Stimulated activated CD8-positive, alpha-beta memory T cell treated with anti-CD3 and anti-CD28 coated beads, Interleukin-4, amount 100 ng/mL, for 4 hours (primary cell): ENCODE measurements at places on chromosomes 13 and 19.

DNA sequence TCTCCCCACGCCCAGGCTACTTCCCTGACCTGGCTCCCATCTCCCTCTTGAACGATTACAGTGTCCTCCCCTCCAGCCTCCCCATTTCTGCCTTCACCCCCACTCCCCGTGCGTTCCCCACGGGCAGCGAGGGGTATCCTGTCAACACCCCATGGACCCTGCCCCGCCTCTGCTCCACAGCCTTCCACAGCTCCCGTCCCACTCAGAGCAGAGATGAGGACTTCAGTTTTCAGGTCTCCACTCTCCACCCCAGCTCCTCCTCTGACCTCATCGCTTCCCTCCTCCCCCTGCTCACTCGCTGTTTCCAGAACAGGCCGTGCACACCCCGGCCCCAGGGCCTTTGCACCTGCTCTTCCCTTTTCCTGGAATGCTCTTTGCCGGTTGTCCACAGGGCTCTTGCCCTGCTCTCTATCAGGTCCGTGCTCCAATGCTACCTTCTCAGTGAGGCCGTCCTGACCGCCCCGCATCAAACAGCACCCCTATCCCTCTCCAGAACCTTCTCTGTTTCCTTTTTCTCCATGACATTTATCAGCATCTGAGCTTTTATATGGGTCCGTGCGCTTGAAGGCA, 15.0 kb downstream of the LRRC4B start:
- no peak for DNase-seq

- DNase-seq, result no peak
Measured at GRCh38 chr19:19031891-19032290, 1.4 kb downstream of the SUGP2 start.

DNA sequence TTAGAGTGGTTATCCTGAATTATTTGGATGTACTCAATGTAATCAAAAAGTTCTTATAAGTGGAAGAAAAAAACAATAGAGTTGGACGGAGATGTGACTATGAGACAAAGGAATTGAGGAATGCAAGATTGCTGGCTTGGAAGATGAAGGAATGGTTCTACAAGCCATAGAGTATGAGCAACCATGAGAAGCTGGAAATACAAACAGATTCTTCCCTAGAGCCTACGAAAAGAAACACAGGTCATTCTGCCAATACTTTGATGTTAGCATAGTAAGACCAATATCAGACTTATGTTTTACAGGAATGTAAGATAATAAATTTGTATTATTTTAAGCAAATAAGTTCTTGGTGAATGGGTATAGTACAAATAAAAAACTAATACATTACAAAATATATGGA, 249.2 kb downstream of the DIAPH3 start:
- DNase-seq, result no peak

DNA sequence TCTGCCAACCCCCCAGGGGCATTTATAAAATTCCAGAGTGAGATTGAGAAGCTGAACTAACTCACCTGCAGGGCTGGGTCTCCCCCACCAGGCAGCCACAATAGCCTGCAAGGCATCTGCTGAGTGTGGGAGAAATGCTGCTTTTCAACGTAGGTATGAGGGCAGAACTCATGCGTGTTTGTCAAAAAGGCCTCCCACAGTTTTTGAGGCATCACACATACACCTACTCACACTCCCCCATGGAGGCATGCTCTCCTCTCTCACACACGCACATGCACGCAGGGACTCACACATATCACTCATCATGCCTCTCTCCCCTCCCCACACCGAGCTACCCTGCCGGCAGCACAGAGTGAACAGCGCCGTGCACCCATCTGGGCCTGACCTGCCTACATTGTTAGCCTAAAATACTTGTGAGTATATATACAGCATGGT, 390.5 kb downstream of the FGF9 start:
- peak; percentile 35 for DNase-seq

DNA sequence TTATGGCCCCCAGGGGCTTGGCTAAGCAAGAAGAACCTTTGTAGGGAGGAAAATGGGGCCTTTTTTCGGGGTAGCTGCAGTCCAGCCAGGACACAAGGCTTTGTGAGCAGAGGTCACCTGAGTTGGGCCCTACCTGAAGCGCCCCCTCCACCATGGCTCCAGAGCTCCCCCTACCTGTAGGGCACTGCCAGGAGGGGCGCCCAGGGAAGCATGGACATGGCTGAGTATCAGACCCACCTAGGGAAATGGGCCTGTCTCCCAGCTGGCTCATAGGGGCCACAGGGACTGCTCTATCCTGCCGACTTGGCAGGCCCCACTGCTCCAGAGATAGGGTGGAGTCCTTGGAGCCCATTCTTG, 9.0 kb upstream of the CEBPA start:
- no peak for DNase-seq

- DNase-seq, result no peak
Measured at GRCh38 chr19:10227026-10227971, 3.8 kb downstream of the S1PR2 start.

DNA sequence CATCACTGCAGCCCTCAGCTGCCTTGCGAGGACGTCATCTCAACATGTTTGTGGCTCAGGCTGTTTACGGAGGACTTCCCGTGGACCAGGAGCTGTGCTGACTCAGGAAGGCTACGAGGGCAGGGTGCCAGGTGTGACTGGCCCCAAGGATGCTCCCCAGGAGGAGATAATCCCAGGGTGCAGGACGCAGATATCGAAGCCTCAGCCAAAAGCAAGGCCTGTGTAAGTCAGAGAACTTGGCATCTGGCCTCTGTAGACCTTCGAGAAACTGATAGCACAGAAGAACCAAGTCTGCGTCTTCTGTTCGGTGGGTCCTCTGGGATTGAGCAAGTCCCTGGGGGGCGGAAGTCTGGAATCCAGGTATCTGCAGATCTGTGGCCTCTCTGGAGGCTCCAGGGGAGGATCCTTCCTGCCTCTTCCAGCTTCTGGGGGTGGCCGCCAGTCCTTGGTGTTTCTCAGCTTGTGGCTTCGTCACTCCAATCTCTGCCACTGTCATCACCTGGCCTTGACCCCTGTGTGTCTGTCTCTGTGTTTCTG, 2.6 kb upstream of the DOHH start:
- no peak for DNase-seq

GRCh38 chr19:28899703-28900102, 313.2 kb downstream of the UQCRFS1 start:
- DNase-seq, result no peak

DNA sequence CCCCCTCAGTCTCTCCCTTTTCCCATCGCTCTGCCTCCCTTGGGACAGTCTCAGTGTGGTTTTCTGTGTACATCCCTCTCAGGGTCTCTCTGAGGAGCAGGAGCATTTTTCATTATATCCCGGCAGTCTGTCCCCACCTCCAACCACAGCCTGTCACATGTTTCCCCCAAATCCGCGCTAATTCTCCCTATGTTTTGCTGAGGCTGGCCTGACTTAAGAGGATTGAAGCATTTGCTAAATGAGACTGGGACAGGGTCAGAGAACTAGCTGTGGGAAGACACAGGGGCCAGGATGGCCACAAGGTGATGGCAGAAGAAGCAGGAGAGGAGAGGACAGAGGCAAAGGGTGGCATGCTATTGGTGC, 5.5 kb downstream of the TPRX1 start:
- DNase-seq, result no peak

DNA sequence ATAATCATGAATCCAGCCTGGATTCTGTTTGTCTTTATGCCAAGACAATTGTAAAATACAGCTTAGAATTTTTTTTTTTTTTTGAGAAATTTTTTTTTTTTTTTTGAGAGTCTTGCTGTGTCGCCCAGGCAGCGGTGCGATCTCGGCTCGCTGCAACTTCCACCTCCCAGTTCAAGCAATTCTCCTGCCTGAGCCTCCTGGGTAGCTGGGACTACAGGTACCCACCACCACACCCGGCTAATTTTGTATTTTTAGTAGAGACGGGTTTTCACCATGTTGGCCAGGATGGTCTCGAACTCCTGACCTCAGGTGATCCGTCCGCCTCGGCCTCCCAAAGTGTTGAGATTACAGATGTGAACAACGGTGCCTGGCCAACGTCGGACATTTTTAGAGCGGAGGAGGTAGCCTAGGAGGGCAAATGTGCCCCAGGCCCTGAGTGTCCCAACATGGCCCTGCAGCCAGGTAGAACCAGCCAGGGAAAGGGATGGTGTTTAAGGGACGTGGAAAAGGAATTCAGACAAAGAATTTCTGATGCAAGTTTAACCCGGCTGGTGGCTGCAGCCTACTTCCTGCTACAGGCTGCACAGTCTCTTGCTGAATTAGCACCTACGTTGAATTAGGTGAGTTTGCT, 89.8 kb downstream of the GNG7 start:
- no peak for DNase-seq

DNA sequence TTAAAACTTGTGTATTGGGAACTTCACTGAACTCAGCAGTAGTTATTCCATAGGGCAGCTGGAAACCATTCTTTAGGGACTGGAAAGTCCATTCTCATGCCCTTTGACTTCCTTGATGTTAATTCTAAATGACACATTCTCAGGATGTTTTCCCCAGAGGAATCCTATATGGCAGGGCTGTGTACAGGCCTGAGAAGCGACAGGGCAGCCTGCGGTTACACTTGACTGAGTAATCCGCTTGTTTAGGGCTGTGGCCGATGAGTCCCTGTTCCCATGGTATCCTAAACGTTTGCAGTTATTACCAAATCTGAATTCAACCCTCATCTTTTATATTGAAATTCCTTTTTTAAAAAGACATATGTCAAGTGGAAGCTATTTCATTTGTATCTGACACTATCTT, 83.5 kb downstream of the COL4A2 start:
- no peak for DNase-seq

GRCh38 chr13:83563499-83563898, 318.8 kb downstream of the SLITRK1 start:
- DNase-seq, result no peak

- DNase-seq, result no peak
Measured at GRCh38 chr13:43278127-43278526, 254.7 kb downstream of the DNAJC15 start.
